ENCODE measurements at places on chromosomes 13 and 19. TPM values are rescaled to one million over a fixed set of nuclear protein-coding genes. Genes with fewer than 3 reads are reported as not detected.
A peak's percentile ranks its signal among the peaks of the same experiment; 100 is the strongest.

GRCh38 chr13:51223560-51224270 lies 1.5 kb downstream of the FAM124A start:
- DNase-seq, result peak; percentile 68

GRCh38 chr13:99431927-99432608 lies 69.2 kb upstream of the TM9SF2 start:
- no peak for DNase-seq

GRCh38 chr19:46859637-46860124 lies 1.1 kb upstream of the ARHGAP35 start:
- peak; percentile 58 for DNase-seq

DNA sequence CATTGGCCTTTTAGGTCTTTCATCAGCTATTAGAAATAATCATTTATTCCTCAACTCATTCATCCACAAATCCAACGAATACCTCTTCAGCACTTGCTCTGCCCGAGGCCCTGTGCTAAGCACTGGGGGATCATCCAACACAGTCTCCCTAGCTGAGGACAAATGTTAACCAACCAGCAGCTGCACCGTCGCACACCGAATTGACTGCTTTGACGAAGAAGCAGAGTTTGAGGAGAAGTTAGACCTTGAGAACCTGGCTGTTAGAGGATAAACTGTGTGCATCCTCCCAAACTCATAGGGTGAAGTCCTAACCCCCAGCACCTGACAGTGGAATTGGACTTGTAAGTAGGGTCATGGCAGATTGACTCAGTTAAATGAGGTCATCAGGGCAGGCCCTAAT lies 170.9 kb downstream of the USP12 start:
- DNase-seq, result no peak

DNA sequence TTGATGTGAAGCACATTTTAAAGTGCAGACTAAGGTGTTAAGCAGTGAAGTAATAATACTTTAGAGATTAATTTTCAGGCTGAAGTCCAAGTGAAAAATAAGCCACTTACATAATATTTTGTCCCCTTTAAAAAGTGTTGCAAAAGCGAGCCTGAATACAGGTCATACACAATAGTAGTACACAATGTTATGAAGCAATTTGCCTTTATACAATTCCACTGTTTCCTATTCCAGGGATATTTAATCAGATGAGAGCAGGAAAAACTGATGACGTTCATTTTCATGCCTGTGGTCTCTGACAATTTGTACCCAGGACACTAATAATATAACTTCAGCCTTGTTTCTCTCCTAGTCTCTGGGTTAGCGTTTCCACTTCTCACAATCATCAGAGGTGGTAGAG lies 916.7 kb downstream of the PCDH9 start:
- no peak for DNase-seq

DNA sequence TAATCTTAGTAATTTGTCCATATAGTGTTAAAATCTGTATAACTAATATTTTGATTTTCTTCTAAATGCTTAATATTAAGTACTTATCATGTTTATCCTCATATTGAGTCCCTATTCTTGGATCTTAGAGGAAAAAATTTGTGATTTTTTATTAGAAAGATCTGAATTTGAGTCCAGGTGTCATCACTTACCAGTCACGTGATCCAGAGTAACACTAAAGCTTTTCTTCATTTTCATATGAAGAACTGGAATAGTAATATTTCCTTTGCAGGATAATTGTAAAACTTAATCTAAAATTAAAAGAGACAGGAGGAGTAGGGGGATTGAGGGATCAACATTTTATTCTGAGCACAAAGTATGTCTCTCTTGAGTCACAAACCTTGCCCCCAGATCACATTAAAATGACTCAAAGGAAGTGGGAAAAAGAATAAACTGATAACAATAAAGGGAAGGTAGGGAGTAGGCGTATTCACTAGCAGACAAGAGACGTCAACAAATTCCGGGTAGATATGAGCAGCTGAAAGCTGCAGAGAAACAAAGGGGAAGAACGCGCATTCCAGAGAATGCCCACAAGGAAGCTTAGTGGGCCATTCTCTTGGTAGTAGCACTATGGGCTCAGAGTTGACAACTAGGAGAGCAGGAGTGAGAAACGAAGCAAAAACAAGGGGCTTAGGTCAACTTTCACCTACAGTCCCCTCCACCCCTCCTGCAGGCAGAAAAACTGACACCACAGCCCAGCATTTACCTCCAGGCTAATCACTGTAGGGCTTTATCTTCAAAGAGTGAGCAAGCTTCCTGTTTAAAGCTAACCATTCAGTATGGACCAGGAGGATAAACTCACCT lies 123.1 kb downstream of the SPRY2 start:
- no peak for DNase-seq

GRCh38 chr19:33473653-33474305 lies 47.8 kb downstream of the PEPD start:
- DNase-seq, result peak; percentile 92

DNA sequence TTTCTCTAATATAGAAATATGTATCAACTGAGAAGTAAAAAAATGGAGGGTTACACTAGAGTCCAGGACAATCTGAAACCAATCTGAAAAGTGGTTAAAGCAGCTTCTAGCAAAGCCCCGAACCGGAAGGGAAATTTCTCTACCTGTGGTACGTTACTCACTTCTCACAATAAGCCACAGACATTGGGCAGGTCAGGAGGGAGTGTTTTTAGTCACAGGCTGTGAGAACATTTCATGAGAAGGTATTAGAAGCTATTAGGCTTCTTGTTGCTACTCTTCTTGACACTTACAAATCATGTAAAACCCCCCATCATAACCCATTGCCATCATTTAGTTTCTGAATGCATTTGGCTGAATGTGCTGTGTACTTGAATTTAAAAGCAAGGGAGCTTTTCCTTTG lies 120.9 kb downstream of the NUFIP1 start:
- DNase-seq, result no peak

- peak; percentile 88 for DNase-seq
Measured at GRCh38 chr13:33349986-33350826, 64.7 kb upstream of the STARD13 start.

- no peak for DNase-seq
Measured at GRCh38 chr19:13747098-13747453, 17.2 kb upstream of the MRI1 start.

DNA sequence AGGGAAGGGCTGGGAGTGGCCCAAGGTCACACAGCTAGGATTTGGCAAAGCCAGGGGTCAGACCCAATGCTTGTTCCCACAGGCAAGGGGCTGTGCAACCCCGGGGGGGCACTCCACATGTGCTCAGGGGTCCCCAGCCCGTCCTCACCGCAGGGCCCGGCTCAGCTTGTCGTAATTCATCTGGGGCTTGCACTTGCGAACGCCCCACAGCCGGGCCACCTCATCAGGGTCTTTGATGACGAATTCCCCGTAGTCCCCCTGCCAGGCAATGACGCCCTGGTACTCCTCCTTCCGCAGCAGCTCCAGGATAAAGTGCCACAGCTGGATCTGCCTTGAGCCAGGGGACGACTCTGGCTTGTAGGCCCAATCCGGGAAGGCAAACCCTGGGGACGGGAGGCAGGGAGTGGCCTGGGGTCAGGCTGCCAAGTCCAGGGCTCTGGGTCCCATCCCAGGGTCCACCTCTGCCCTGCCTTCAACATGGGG lies 4.7 kb downstream of the ERF start:
- no peak for DNase-seq

- no peak for DNase-seq
Measured at GRCh38 chr19:57886046-57886445, 2.8 kb downstream of the ZNF814 start.

DNA sequence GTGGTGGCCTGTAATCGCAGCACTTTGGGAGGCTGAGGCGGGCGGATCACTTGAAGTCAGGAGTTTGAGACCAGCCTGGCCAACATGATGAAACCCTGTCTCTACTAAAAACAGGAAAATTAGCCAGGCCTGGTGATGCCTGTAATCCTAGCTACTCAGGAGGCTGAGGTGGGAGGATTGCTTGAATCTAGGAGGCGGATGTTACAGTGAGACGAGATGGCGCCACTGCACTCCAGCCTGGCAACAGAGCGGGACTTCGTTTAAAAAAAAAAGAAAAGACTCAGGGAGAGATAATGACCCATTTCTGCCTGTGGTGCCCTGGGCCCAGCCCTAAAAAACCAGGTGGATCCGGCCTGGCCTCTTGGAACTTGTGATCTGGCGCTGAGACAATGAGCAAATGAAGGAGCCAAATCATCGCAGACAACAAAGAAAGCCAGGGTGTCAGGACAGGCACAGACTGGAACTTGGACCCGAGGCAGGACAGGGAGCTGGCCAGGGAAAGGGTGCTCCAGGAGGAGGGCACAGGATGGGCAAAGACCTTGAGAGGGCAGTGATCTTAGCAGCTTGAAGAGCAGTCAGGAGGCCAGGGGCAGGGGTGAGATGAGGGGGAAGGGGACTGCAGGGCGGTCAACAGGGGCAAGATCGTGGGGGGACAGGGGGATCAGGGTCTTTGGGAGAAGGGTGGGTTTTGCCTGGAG lies 962 bp upstream of the JAK3 start:
- DNase-seq, result peak; percentile 35

GRCh38 chr13:71291842-71292146 lies 575.2 kb downstream of the DACH1 start:
- DNase-seq, result peak; percentile 10

GRCh38 chr13:78084401-78084800 lies 165.8 kb upstream of the EDNRB start:
- DNase-seq, result no peak

GRCh38 chr13:100392709-100393630 lies 195.6 kb downstream of the GGACT start:
- peak; percentile 87 for DNase-seq

- DNase-seq, result peak; percentile 66
Measured at GRCh38 chr13:39417643-39418042, 185.3 kb downstream of the LHFPL6 start.

DNA sequence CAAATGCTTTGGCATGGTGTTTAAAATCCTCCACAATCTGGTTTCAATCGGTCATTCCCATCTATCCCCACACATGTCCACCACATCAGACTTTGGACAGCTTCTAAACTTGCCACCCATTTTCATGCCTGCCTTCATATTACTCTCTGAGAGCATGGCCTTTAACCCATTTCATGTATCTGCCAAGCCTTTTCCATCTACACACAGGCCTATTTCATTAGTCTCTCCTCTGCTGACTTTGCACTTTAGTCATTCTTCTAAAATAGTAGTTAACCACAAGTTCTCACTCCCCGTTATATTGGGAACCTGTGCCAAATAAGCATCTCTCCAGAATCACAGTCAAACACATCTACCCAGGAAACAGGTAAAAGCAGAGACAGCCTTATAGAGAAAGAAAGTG lies 142.2 kb downstream of the MZT1 start:
- DNase-seq, result no peak

- peak; percentile 19 for DNase-seq
Measured at GRCh38 chr13:91145571-91146205, 201.8 kb upstream of the MIR17HG start.

GRCh38 chr19:14167576-14168138 lies 31.3 kb upstream of the ASF1B start:
- peak; percentile 78 for DNase-seq

DNA sequence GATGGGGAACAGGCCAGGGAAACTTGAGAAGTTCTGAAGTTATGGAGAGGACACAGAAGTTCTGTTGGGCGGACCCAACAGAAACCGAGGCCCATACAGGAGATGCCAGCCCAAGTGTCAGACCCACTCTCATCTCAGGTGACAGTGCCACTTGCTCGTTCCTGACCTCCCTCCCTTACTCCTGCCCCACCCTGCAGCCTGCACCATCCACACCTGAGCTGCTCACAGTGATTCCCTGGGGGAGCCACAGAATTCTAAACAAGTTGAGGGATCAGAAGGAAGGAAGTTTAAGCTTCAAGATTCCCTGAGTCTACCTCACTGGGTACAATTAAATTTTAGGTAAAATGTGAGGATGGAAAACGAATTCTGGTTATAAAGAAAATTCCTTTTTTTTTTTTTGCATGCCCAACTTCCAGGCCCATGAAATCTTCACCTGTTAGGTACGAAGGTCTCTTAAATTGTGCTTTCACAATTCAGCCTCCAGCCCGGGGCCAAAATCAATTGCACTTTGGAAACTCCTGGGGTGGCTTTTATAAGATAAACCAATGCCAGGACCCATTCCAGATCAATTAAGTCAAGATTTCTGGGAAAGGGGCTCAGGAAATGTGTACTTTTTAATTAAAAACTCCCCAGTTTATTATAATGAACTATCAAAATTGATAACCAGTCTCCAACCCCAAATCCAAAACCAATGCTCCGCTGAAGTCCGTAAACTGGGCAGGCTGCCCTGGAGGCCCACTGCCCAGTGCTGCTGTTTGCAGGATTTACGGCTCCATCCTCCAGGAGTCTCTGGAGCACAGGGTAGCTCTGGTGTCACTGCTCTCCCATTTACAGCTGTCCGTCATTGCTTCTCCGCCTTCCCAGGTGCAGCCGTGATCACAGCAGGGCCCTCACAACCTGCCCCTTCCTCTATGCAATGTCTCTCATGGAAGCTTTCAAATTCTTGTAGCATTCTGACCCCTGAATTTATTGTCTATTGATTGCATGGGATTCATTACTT lies 643.5 kb downstream of the UQCRFS1 start:
- no peak for DNase-seq

DNA sequence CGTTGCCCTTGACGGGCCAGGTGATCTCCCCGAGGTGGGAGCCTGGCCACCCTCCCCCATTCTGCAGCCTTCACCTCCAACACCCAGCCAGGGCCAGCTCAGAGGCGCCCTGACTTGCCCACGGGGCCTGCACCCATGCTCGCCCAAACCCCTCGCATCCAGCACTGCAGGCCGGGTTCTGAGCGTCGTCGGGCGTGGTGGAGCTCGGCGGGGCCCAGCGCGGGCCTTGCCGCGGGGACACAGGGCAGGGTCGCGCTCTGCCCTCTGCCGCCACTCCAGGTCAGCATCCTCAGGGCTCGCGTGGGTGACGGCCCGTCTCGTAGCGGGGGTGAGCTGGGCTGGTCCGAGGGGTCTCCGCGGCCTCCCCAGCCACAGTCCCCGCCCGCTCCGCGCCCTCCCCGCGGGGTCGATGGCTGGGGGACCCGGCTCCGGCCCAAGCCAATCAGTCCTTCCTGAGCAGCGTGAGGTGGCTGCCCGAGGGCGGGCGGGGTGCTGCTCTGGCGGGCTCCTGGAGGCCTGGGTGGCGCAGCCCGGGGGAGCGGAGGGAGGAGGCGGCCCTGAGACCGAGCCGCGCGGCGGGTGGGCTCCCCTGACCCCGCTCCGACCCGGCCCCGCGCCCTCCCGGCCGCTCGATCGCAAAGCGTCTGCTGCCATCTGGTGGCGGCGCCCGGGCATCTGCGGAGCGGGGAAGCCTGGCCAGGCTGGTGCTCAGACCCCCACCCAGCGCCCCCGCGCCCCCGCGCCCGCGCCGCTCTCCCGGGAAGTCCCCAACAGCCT lies 61.4 kb downstream of the CCNE1 start:
- peak; percentile 95 for DNase-seq

The IL4I1 gene
- 0.29 TPM for total RNA-seq

The PSG2 gene
- total RNA-seq, result not detected

The SETDB2 gene
- total RNA-seq, result 18.6 TPM

The SH3GL1 gene
- total RNA-seq, result 84.9 TPM

The ZNF575 gene
- 0.29 TPM for total RNA-seq

The SIGLEC12 gene
- total RNA-seq, result under 0.01 TPM

The RPL13A gene
- total RNA-seq, result 2,185 TPM

The CRLF1 gene
- total RNA-seq, result 6.9 TPM

The TRPM4 gene
- total RNA-seq, result 15.9 TPM

The CDX2 gene
- not detected for total RNA-seq

The KASH5 gene
- not detected for total RNA-seq
